Activated naive CD4-positive, alpha-beta T cell treated with anti-CD3 and anti-CD28 coated beads, Interleukin-2, amount 10 ng/mL, durations not matched to agents 7 days and 5 days (primary cell): ENCODE measurements at places on chromosomes 6 and 20.

DNA sequence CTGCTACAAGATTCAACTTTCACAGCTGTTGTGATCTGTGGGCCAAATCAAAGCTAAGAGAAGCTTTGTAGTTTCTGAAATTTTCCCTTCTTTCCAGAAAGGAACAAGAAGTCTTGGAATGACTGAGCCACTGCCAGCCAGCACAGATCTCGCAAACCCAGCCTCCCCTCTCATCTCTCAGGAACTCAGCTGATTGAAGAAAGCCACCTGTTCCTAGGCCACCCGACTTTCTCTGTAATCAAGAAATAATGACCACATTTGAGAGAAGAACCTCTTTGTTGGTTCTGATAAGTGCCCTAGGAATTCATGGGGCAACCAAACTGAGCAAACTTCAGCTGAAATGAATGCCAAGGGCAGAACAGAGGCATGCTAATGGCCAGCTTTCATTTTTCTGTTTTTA, 61.7 kb downstream of the HDGFL1 start:
- DNase-seq: no peak

- no peak for DNase-seq
These were observed 40.3 kb downstream of the UBR2 start for GRCh38 chr6:42604150-42604549.

DNA sequence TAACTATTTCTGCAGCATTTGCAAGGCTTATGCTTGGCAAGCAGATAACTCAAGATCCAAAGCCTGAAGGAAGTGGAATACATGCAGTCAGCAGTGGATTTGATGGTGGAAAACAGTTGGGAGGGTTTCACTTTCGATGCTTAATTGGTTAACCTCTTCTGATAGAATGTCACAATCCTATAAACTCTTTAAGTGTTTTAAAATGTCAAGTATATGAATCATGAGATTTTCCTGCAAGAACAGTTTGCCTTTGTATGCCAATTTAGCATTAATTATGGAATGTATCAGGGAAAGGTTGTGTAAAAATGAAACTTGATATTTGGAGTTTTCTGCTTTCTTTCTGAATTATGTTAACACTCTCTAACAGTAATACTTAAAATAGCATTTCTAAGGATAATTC, 36.6 kb downstream of the NKX2-4 start:
- no peak for DNase-seq

- no peak for DNase-seq
These were observed 23.1 kb downstream of the STK35 start for GRCh38 chr20:2124564-2125213.

DNA sequence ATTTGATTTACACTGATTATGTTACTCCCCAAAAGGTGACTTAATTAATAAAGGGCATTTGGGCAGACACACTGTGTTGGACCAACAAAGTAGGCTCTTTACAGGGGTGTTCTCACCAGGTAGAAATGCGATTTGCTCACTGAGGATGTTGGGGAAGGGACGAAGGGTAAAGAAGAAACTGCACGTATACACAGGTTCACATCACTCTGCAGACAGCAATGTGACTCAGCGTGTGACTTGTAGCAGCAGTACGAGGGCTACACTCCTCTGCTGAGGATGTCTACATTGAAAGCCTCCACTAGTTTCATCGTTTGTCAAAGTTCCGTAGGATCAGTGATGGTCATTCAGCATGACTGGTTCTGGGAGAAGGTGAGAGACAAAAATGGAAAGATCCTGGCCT, 52.7 kb upstream of the TMEM181 start:
- DNase-seq: no peak

DNA sequence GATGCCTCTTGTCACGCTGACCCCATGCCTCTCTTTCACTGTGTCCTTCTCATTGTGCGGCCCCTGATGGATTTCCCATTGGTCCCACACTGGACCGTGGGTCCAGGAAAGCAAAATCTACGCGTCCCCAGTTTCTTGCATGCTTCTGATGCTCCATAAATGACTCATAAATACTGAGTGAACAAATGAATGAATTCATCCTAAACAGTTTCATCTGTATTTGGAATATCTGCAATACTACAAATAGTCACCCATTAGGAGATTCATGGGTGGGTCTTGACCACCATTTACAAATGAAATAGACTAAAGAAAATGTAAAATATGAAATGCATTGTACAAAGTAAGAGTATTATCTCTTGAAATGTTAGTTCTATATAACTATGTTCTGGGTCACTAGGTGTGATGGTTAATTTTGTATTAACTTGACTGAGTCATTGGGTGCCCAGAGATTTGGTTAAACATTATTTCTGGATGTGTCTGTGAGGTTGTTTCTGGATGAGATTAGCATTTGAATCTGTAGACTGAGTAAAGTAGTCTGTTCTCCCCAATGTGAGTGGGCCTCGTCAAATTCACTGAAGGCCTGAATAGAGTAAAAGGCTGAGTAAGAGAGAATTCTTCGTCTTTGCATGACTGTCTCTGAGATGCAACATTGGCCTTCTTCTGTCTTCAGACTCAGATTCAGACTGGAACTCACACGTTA, 448.7 kb downstream of the PREX1 start:
- no peak for DNase-seq

- no peak for DNase-seq
These were observed 54.4 kb upstream of the CCDC28A start for GRCh38 chr6:138719011-138719635.

DNA sequence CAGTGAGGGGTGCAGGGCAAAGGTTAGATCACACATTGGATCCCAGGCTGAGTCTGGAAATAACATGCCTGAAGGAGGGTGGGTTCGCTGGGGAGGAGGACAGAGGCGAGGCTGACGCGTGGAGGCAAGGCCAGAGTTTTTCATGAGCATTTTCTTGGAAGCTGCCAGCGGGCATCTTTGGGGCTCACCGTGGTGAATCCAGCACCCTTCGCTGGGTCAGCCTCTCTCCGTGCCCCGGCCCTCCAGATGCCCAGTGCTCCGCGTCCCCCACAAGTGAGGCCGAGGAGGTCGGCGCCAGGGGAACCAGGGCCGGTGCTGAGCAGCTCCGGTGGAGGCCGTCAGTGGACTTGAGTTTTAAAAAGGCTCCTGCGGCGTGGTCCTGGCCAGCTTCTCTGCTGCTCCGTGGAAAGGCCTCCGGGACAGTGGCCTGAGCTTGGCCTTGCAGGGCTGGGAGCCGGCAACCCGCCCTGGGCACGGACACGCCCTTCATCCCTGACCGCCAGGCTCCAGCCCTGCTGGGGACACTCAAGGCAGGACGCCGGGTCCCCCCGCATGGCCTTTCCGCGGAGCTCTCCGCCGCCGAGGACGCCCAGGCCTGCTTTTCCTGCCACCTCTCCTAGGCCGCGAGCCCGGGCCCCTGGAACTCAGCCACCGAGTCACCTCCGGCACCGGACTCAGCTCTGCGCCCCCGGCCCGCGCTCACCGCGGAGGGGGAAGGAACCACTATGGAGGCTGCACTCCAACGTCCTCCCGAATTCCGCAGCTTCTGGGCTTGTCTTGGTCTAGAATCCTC, 114.3 kb downstream of the THBS2 start:
- no peak for DNase-seq

GRCh38 chr20:1304710-1305515, 24.0 kb downstream of the SDCBP2 start:
- DNase-seq: no peak

DNA sequence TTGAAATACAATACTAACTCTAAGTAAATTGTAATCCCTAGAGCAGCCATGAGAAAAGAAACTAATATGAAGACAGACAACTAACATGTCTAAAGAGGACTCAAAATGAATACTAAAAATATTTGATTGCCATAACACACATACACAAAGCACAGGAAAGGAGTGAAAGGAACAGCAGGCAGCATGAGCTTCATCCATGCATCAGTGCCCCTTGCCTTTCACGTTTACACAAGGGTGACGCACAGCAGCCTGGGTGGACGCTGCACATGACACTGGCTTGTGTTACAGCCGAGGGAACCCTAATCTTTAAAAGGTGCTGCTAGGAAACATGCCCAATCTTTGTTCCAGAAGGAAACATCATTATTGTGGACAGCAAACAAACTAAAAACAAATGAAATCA, 123.5 kb downstream of the MAN1A1 start:
- no peak for DNase-seq

GRCh38 chr6:146444189-146444588, 99.4 kb upstream of the RAB32 start:
- DNase-seq: no peak

- DNase-seq: no peak
These were observed 30.1 kb downstream of the SF3B5 start for GRCh38 chr6:144065213-144065660.

GRCh38 chr6:7115543-7116231, 7.9 kb downstream of the RREB1 start:
- DNase-seq: no peak

DNA sequence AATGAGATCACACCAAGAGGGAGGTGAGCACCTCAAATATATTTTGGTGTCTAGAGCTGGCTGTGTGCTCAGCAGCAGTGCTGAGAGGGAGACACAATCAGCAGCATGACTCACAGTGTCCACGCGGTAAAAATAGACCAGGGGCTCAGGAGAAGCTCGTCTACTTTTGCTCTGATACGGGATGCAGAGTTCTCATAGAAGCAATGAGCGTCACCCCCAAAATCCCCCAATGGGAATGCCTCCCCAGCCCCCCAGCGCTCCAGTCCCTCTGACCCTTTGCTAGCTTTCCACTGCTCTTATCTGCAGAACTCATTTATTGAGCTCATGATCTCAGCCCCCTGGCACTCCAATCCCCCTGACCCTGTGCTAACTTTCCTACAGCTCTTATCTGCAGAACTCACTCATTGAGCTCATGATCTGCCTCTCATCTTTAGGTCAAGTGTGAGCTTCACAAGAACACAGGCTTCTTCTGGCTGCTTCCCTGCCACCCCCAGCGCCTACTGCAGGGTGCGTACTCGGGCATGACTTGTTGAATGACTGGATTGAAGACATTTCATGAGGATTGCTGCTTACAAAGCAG, 34.0 kb downstream of the SYNDIG1 start:
- no peak for DNase-seq

GRCh38 chr20:49751397-49751736, 37.7 kb upstream of the B4GALT5 start:
- no peak for DNase-seq

GRCh38 chr6:12313306-12313991, 23.3 kb downstream of the EDN1 start:
- DNase-seq: no peak

DNA sequence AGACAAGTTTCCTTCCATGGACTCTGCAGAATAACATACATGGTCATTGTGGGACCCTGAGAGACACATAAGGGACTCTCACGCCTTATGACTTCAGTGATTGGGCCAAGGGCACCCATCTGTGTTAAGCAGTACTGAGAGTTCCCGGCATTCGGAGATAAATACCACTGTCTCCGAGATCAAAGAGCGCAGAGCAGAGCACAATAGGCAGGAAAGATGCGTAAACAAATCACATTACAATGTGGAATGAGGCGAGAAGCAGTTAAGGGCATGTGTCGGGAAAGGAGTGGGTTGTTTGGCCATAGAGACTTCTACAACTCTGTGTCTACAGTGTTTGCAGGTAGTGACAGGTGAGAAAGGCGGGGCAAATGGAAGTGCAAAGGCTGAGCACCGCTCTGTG, 57.6 kb downstream of the NRSN1 start:
- no peak for DNase-seq

GRCh38 chr6:11341867-11342266, 109.4 kb upstream of the NEDD9 start:
- no peak for DNase-seq

DNA sequence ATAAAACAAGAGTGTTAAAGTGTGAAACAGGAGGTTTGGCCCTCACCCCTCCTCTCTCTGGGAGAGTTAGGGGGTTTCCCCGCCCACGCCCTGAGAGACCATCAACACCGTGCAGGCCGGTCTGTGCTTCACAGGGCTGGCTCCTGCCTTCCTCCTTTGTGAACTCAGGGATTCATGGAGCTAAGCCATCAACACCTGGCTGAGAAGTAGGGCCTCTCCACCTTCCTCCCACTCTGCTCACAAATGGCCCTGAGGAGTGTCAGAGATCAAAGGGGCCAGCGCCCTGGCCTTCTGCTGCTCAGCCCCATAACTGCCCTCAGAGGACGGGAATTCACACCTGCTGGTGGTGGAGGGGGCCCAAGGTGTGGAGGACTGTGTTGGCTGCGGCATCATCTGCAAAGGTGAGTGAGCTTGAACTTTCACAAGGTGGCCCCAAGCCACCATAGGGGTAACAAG, 88.6 kb downstream of the PSMB1 start:
- no peak for DNase-seq

DNA sequence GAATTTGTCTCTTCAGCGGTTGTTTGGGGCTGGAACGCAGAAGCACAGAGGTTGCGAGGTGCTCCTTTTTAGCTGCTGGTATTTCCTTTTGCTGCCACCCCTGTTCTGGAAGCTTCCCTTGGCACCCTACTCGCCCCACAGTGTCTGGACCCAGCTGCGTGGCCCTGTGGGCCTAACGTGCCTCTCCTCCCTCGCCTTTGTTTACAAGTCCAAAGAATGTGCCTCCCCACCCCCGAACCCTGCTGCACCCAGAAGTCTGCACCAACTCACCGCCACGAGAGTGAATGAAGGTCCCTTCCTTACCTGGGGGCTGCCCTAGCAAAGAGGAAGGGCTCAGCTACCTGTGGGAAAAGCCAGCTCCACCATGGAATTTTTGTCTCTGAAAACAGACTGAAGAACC, 139.7 kb upstream of the RPS6KA2 start:
- DNase-seq: no peak

- DNase-seq: no peak
These were observed 64.9 kb upstream of the MEI4 start for GRCh38 chr6:77587963-77588362.

DNA sequence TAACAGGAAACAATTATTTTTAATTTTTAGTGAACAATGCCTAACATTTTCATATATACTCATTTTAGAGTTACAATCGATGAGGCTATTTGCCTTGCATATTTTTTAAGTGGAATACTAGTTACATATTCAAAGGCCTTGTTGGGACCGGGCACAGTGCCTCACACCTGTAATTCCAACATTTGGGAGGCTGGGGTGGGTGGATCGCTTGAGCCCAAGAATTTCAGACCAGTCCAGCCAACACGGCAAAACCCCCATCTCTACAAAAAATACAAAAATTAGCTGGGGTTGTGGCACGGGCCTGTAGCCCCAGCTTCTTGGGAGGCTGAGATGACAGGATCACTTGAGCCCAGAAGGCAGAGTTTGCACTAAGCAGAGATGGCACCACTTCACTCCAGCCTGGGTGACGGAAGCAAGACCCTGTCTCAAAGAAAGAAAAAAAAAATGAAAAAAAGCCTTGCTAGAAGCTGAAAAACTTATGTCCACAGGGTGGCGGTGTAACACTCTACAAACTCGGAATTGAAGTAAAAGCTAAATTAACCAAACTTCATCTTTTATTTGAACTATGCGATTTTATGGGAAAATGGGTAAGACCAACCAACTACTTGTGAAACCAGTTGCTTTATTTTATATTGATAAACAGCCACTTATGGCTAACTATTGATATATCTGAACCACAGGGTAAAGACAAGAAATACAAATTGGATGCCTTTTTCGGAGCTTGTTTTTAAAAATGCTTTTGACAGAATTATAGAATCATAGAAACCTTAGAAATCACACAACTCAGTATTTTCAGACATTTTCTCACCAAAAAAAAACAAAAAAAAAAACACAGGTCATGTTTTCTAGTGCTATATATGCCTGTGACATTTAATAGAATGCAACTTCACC, 24.1 kb upstream of the ROS1 start:
- peak; percentile 73 for DNase-seq
